Stimulated activated CD4-positive, alpha-beta T cell treated with anti-CD3 and anti-CD28 coated beads, Interleukin-2, amount 100 ng/mL, for 24 hours (primary cell): ENCODE measurements at places on chromosomes 1 and 21.

- no peak for DNase-seq
These were observed 13.0 kb downstream of the IL20 start for GRCh38 chr1:206878456-206878855.

DNA sequence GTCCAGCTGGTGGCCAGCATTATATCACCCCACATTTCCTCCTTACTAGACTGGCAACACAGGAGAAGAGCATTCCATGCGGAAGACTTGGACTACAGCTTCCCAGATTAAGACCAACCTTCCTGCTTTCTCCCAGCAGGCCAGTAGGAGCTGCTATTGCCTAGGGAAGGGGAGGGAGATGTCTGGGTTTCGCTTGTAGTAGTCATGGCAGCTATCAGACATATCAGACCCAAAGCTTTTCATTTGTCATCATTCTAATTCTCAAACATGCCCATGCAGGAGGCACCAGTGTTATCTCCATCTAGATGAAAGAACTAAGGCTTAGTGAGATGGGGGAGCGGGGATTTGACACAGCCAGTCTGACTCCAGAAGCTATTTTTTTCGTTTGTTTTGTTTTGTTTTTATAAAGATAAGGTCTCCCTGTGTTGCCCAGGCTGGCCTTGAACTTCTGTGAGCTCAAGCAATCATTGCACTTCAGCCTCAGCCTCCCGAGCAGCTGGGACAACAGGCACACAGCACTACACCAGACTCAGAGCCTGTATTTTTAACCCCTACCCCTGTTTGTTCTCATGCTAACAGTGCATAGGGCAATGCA, 4.5 kb downstream of the PLA2G2A start:
- DNase-seq = peak; percentile 14

- DNase-seq = no peak
These were observed 108.6 kb upstream of the WLS start for GRCh38 chr1:68340951-68341350.

- no peak for DNase-seq
These were observed 27.7 kb upstream of the ATP5PO start for GRCh38 chr21:33943293-33943692.

GRCh38 chr21:14762734-14763694, 216.9 kb upstream of the SAMSN1 start:
- DNase-seq = no peak

DNA sequence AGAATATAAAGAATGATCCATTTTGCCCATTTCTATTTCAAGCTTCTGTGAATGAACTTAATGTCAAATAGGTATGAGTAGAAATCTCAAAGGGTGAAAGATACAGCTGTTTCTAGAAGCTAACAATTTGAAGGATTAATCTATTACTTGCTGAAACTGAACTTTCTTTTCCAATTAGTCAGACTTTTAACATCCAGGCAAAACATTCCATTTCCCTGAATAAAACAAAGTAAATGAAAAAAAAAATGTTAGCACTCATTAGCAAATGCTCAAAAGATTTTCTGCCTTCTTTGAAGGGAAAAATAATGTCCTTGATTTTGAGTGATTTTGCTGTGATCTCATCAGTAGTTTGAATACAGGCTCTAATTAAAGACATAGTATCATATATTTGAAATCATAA, 447.6 kb upstream of the PRMT6 start:
- DNase-seq = no peak

GRCh38 chr1:61976566-61976965, 218.1 kb upstream of the L1TD1 start:
- no peak for DNase-seq
